ENCODE measurements at places on chromosomes 1 and 21.
A peak's percentile ranks its signal among the peaks of the same experiment; 100 is the strongest.

GRCh38 chr21:41148798-41149197 lies 19.2 kb upstream of the BACE2 start:
- DNase-seq, result no peak

GRCh38 chr1:25621876-25622275 lies 5.3 kb downstream of the MAN1C1 start:
- no peak for DNase-seq

DNA sequence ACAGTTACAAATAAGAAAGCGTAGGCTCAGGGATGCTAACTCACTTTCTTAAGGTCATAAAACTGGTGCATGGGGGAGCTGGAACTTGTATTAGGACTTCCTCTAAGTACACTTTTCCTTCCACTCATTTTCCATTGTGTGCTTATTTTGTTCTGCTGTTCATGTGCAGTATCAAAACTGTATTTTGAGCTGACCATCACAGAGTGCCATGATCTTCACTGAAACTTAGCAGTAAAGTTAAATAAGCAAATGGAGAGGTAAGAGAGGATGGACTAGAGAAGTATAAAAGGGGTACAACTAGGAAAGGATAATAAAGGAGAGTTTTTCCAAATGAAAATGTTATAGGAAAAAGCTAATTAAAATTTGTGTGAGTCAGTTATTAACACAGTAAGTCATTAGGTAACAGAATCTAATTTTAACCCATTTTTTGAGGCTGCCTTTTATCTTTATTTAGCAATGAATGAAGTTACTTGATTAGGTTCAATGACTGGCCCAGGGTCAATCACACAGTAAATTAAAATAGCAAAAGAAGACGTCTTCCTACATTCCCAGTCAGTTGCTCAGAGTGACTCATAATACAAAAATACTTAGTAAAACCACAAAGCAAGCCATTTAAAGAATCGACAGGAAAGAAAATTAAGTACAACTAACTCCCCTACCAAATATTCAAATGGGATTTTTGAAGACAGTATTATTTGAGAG lies 165.8 kb upstream of the C1orf105 start:
- no peak for DNase-seq

GRCh38 chr21:41321211-41321907 lies 4.8 kb downstream of the FAM3B start:
- peak; percentile 3 for DNase-seq

DNA sequence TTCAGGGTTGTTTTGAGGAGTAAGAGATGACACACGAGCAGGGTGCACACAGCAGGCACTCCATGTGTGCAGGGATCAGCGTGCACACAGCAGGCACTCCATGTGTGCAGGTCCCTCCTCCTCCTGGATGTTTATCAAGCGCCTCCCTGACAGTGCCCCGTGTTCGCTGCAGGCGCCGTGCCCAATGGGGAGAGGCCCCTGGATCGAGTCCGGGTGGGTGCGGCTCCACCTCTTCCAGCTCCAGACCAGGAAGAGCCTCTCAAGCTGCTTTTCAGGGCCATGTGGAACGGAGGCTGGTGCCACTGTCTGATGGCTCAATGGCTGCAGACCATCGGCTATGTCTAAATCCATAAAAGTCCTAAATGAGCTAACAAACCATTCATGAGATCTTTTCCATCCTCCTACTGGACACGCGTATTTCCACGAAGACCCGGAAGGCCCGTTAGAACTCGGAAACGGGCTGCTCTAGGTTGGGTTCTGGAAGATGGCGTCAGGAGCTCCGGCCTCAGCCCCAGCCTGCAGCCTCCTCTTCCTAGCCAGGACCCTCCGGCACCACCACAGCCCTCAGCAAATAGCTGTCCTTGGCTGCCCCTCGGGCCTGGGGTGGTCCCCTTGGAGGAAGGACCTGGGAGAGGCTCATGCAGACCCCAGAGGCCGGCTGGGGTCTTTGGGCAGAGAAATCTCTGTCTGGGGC lies 36.0 kb downstream of the RRP1 start:
- DNase-seq, result no peak

- peak; percentile 43 for DNase-seq
Observed at GRCh38 chr1:198556971-198557370, 16.5 kb upstream of the ATP6V1G3 start.

- DNase-seq, result no peak
Observed at GRCh38 chr1:160129046-160129445, 13.5 kb downstream of the ATP1A2 start.

Data from activated T-cell treated with anti-CD3 and anti-CD28 coated beads for 24 hours (primary cell).